ENCODE measurements at places on chromosomes 12 and 14.
A peak's percentile ranks its signal among the peaks of the same experiment; 100 is the strongest.

DNA sequence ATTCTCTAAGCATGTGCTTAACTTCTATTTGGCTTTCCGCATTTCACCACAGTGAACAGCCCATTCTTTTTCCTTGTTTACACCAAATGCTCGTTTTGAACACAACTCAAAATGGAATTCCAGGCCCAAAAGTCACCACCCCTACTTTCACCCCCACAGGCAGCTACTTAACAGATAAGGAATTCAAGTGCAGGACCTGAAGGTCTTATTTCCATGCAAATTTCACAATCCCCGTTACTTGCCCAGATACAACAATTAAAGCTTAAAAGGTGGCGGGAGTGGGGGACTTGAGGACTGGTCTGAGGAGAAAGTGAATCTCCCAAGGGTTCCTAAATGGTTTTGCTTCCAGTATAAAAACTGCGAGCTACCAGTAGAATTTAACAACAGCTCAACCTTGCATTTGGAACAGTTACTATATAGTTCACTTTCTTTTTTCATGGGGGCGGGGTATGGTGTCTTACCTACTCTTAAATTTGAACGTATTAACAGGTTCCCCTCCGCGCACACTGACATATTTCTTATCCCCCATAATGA lies 3.7 kb downstream of the USP44 start:
- no peak for DNase-seq

GRCh38 chr12:121577443-121578180 lies 3.2 kb downstream of the KDM2B start:
- peak; percentile 55 for DNase-seq

GRCh38 chr14:104254735-104255400 lies 116.5 kb downstream of the KIF26A start:
- DNase-seq: no peak

- no peak for DNase-seq
Observed at GRCh38 chr12:82149045-82149444, 209.1 kb downstream of the CCDC59 start.

- no peak for DNase-seq
Observed at GRCh38 chr12:71684081-71684480, 1.8 kb upstream of the TMEM19 start.

DNA sequence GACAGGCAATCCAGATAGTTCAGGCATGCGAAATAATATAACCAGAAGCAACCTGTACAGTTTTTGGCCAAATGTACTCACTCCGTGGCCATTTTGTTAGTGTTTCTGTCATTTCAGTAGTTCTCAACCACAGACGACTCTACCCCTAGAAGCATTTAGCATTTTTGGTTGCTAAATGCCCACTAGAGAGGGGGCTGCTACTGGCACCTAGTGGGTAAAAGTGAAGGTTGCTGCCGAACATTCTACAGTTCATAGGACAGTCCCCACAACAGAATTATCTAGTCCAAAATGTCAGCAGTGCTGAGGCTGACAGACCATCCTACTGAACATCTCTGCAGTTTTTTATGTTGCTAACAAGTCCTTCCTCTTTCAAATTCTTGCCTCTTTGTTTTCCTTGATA lies 107.4 kb downstream of the TSHR start:
- peak; percentile 7 for DNase-seq

DNA sequence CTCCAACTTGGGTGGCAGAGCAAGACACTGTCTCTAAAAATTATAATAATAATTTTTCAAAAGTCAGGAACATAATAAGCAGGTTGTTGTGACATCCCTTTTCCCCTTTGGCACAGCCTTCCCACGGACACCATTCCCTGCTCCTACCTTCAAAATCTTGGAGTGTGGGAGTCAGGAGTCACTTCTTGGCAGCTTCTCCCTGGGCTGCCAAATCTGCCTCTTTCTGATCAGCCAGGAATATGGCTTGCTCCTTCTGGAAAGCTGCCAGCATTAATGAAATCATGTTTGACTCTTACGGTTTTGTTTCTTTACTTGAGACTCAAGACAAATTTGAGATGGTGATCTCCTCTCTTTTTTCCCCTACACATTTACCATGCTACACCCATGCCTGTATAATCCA lies 391.4 kb upstream of the SYT1 start:
- DNase-seq: no peak

- DNase-seq: no peak
Observed at GRCh38 chr12:26283046-26283445, 87.7 kb downstream of the SSPN start.

DNA sequence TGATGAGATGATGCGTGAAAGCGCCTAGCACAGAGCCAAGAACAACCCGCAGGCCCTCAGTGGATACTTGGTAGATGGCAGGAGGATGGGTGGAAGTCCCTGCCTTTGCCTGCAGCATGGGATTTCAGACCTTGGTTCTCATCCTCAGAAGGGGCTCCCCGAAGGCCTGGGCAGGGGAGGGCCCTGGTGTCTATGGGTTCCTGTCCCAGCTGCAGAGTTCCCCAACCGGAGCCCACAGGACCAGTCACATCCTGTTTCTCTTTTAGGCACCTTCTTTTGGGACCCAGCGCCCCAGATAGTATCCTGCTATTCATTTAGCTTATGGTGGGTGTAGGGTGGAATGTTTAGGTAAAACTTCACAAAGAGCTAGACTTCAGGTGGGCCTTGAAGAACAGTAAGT lies 55.5 kb downstream of the CALM1 start:
- DNase-seq: no peak

GRCh38 chr14:64542836-64543201 lies 2.3 kb downstream of the HSPA2 start:
- no peak for DNase-seq

DNA sequence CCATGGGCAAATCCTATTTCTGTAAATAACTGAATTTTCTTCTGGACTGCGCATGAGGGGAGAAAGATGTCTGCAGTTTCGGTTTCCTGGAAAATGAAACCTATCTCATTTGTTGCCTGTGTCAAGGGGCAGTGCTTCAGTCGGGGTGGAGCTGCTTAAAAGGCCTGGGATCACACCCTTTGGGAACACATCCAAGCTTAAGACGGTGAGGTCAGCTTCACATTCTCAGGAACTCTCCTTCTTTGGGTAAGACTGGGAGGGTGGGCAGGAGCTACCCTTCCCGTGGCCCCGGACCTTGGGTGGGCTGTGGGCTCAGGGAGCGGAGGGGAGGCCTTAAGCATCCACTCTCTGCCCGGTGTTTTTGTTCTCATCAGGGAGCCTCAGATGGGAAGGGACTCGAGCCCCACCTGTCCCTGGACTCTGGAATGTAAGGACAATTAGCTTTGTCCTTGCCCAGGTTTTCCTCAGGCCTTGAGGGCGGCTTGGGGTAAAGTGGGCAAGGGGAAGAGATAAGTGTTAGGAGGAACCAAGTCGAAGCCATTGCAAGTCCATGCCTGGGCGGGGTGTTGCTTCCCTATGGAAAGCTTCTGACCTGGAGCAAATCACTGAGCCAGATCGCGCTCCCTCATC lies at the start of gene IFI27:
Gene IFI27, plus strand, starts transcription at position 185 of the 630 bp plus-strand sequence.
- no peak for DNase-seq
